ENCODE measurements at places on chromosomes 13 and 19.

DNA sequence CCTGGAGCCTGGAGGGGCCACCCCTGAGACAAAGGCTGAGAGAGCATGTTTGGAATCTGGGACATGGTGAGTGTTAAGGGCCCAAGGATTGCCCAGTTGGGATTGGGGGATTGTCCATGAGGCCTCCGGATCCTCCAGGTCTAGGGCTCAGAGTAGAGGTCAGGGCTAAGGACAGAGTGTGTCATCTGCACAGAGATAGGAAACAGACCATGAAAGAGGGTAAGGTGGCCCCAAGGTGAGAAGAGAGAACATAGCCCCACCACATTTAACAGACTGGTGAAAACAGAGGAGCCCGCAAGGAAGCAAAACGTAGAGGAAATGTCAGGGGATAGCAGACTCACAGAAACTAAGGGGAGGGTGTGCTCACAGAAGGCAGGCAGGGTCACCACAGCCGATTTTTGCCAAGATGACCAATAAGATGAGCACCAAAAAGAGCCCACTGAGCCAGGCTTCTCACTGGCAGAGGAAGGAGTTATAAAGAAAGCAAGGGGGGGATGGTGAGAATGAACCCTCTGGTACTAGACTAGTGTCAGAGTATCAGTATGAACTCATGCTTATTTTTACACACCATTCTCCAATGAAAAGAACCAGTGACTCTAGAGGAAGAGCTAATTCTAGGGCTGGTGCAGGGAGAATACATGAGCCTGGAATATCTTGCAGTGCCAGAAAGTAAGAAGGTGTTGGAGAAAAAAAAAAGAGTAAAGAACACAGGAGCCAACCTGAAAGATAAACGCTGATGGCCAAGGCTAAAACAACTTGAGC, 17.5 kb downstream of the DYRK1B start:
- no peak for DNase-seq

- no peak for DNase-seq
Observed at GRCh38 chr13:92913840-92914239, 312.8 kb upstream of the GPC6 start.

- DNase-seq: no peak
Observed at GRCh38 chr19:6232601-6233055, 47.1 kb downstream of the MLLT1 start.

DNA sequence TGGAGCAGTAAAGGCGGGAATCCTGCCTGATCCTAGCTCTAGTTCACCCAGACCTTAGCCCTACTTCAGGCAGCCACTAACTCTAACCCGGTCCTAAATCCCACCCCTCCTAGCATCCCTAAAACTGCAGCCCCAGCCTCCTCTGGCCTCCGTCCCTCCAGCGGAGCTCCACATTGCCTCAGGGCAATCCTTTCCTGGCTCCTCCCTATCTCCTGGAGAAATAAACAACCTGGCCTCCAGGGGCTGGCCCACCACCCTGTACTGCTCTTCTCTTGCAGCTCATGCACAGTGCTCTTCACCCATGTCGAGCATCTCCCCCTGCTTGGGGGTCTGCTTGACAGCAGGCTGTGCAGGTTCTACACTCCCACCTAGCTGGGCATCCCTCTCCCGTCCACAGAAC, 6.7 kb downstream of the POU2F2 start:
- DNase-seq: no peak

DNA sequence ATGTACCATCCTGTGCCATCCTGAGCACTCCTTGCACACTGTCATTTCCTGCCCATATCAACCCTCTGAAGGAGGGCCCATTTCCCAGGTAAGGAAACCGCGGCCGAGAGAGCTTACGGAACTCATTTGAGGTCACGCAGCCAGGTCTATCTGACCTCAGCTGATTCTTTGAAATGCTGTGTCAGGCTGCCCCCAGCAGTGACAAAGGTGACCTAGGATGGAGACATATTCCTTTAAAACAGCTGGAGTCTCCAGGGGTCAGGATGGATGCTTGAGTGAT, 42.2 kb upstream of the VSTM2B start:
- DNase-seq: no peak

GRCh38 chr13:49348751-49349150, 95.1 kb downstream of the CAB39L start:
- no peak for DNase-seq

DNA sequence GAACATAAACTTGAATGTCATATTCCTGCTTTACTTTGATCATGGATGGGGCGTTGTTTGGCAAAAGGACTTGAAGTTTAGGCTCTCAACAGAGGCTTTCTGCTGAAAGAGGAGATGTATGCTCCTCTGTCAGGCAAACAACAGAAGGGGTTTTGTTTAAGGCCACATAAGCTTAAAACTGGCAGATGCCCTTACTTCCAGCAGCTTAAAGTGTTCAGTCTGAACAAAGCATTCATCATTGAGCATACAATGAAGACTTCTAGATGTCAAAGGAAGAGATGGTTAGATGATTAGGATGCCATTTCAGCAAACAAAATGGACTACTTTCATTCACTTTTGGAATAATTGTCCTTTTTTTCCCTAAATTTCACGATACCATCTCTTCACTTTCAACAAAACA, 484.5 kb downstream of the SLITRK6 start:
- no peak for DNase-seq

- no peak for DNase-seq
Observed at GRCh38 chr19:31979949-31980670, 365.3 kb upstream of the ZNF507 start.

GRCh38 chr19:37899966-37900365, 6.4 kb downstream of the WDR87 start:
- DNase-seq: no peak

- DNase-seq: no peak
Observed at GRCh38 chr19:10450853-10451609, 30.7 kb downstream of the PDE4A start.

DNA sequence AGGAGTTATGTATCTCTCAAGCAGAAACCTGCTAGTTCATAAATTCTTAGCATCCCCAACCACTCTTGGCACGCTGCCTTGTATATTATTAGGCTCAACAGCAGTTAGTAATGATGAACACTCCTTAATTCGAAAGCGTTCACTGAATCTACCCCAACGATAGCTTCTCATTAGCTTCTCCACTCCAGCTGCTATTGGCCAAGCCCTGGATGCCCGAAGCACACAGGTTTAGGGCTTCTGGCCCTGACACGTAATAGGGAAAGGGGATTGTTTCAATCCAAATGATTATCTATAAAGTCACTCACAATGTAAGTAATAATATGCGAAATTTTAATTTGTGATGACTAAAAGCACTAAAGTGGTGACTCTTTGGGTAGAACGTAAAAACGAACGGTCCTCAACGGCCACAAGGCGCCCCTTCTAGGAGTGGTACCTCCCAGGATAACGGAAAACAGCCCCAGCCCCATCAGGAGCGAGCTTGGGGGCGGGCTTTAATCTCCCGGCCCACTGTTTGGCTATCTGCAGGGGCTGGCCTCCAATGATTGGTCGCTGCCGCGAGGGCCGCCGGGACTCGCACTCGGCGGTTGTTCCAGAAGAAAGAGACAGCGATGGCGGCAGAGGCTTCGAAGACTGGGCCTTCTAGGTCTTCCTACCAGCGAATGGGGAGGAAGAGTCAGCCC, at the start of gene RNF17:
Gene RNF17 (plus strand): TSS at position 574 of the 680 bp plus-strand sequence. CDS start 35 bp downstream, at position 609.
- DNase-seq: no peak

DNA sequence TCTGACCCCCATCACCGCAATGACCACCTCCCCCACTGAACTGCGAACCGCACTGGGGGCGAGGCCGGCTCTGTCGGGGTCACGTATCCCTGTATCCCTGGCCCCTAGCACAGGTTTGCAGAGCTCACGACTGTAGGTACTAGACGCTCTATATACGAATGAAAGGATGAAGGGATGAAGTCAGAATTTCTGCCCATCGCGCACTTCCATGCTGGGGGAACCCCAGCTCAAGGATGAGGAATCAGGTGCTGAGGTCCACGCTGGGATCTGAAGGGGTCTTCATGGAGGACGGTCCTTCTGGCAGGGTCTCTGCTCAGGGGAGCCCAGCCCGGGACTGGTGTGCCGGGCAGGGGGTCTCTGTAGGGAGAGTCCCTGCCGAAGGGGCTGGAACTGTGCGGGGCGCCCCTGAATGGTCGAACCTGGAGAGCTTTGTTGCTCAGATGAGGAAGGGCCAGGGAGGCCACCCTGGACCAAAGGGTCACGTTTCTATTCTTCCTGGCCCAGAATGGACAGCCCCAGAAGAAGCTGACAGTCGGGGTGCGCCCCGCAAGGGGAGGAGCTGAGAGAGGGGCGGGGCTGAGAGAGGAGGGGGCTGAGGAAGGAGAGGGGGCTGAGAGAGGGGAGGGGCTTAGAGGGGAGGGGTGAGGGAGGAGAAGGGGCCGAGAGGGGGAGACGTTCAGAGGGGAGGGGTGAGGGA, 37.9 kb upstream of the SEMA6B start:
- no peak for DNase-seq

- no peak for DNase-seq
Observed at GRCh38 chr13:23865906-23866305, 23.3 kb downstream of the MIPEP start.

GRCh38 chr19:38035515-38036495, 128.8 kb downstream of the SIPA1L3 start:
- no peak for DNase-seq

DNA sequence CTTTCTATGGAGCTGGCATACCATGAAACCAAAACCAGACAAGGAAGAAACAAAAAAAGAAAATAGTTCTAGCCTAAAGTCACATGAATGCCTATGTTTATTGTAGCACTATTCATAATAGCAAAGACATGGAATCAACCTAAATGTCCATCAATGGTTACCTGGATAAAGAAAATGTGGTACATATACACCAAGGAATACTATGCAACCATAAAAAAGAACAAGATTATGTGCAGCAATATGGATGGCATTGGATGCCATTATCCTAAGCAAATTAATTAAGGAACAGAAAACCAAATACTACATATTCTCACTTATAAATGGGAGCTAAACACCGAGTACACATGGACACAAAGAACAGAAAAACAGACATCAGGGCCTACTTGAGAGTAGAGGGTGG, 10.5 kb downstream of the ZNF780A start:
- no peak for DNase-seq

GRCh38 chr13:54852831-54853230, 1824.2 kb downstream of the OLFM4 start:
- DNase-seq: no peak

- no peak for DNase-seq
Observed at GRCh38 chr13:99963816-99964339, 7.7 kb downstream of the ZIC5 start.
